ENCODE measurements at places on chromosomes 4 and X.

GRCh38 chr4:113447769-113448168 is 313.8 kb downstream of the CAMK2D start:
- no peak for DNase-seq

GRCh38 chr4:168293386-168293975 is 25.1 kb downstream of the DDX60 start:
- DNase-seq, result no peak

GRCh38 chrX:14013054-14013453 is 16.6 kb downstream of the GEMIN8 start:
- no peak for DNase-seq

- no peak for DNase-seq
These were observed 111.8 kb downstream of the ZNF518B start for GRCh38 chr4:10345381-10345784.

GRCh38 chr4:13509442-13509841 is 25.3 kb upstream of the RAB28 start:
- no peak for DNase-seq

- no peak for DNase-seq
These were observed 479.2 kb downstream of the GBA3 start for GRCh38 chr4:23171976-23172375.

GRCh38 chr4:163493643-163494359 is 689 bp upstream of the TMA16 start:
- no peak for DNase-seq

- DNase-seq, result no peak
These were observed 213.5 kb upstream of the GIMD1 start for GRCh38 chr4:106582103-106582502.

GRCh38 chrX:153667956-153668396 is 5.6 kb downstream of the PNCK start:
- DNase-seq, result peak; percentile 61

DNA sequence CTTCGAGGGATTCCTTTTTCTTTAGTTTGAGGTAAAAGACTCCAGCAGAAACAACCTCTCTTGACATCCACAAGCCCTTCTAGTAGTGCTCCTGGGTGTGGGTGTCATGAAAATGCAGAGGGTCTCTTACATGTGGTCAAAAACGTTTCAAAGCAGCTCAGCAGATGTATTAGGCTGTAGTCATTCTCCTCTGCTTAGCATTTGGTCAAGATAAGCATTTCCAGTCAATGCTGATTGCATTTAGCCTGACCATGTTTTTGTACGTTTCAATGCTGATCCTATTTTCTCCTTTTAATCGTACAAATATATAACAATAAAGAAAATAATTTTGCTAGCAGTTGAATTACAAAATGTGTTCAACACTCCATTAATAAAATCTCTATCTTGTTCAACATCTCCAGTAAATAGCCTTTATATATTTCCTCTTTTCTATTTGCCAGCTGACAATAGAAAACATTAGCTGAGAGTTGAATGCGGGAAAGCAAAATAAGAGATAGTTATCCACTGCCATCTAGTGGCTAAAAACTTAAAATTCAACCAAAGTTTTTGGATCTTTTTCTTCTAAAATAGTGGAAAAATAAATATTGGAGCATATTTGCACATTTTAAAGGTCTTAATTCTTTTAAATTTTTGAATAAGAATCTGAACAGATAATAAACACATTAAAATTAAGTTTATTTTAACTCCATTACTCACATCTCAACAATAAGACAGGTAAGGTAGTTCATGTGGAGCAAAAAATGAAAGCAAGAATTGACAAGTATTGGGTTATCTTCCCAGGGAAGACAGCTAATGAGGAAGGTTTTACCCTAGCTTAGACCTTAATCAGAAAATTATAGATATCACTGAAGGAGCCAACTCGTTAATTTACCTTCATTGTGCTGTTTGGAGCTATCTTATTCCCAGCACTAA is 15.2 kb upstream of the PACRGL start:
- DNase-seq, result no peak

GRCh38 chr4:76677571-76678326 is 220.2 kb downstream of the SOWAHB start:
- DNase-seq, result no peak

GRCh38 chr4:53307819-53308780 is 57.8 kb downstream of the SCFD2 start:
- DNase-seq, result no peak

DNA sequence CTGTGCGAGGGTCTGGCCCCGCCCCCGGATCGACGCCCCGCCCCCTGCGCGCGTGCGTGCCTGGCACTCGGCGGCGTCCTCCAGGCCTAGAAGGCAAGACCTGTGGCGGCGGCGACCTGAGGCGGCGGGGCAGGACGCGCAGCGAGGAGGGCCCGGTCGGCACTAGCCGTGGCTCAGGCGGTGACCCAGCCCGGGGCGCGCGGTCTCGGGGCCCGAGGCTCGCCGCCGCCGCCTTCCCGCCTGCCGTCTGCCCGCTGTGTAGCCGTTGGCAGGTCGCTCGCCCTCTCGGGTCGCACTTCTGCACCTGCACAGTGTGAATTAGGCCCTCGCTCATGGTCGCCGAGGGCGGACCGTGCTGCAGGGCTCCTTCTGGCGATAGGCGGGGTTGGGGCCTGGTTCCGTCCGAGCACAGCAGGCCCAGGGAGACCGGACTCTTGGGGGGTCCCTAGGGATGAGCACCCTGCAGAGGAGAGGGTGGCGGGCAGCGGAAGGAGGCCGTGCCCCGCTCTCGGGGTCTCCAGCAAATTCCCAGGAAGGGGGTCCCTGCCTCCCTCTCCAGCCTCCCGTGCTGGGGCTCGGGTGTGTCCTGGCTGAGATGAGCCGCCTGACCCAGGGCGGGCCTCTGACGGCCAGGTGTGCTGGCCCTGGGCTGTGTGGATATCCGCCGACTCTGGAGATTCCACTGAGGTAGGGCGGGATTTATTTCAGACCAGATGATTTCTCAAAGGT is 557 bp upstream of the FAM53A start:
- DNase-seq, result no peak

- no peak for DNase-seq
These were observed 2352.3 kb downstream of the PCDH7 start for GRCh38 chr4:33072298-33073089.

DNA sequence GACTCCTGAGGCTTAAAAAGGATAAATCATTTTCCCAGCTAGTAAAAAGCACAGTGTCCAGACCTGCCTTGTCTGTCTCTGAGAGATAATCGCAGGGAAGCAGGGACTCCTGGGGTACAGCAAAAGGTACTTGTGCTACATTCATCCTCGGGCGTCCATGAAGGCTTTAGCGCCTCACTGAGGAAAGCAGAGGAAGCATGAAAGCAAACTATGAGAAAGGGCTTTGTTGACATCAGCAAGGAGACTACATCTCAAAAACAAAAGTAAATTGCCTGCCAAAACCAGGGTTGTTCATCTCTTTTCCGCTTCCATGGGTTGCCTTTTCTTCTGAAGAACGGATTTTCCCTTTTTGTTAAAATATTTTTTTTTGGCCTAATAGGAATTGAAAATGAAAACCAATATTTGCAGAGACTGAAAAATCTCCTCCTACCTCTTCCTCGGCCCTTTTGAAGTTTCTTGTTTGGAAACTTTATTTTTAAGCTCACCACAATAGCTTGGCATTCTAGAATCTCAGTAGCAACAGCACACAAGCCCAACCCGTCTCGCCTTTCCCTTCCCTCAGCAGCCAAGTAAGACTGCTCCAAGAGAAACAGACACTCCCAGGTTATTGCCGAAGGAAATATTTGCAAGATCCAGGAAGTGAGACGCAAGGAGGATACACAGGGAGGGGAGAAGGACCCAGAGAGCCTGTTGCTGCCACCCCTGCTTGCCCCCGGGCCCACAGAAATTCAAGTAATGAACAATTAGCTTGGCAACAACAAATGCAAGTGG is 148.3 kb upstream of the DGKK start:
- no peak for DNase-seq

- DNase-seq, result no peak
These were observed 557.2 kb upstream of the BOD1L1 start for GRCh38 chr4:14184767-14185166.

- DNase-seq, result no peak
These were observed 354.9 kb downstream of the GPAT3 start for GRCh38 chr4:83890816-83891215.

DNA sequence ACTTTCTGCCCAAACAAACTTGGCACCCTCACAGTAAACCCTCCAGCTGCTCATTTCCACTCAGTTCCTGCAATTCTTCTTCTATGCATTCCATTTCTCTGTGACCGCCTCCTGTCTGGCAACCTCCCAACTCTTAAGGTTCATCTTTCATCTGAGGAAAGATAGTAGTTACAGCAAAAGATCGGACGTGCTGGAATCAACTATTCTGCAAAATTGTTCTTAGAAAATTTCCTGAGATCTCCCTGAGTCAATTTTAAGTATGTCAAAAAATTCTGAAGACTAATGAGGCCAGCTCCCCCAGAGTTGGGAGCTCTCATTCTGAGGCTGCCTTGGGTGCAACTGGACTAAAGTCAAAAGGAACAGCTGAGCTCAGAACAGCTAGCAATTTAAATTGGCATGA is 1026.0 kb downstream of the ADGRL3 start:
- DNase-seq, result no peak

- DNase-seq, result no peak
These were observed 15.1 kb downstream of the MCUB start for GRCh38 chr4:109574931-109575804.

DNA sequence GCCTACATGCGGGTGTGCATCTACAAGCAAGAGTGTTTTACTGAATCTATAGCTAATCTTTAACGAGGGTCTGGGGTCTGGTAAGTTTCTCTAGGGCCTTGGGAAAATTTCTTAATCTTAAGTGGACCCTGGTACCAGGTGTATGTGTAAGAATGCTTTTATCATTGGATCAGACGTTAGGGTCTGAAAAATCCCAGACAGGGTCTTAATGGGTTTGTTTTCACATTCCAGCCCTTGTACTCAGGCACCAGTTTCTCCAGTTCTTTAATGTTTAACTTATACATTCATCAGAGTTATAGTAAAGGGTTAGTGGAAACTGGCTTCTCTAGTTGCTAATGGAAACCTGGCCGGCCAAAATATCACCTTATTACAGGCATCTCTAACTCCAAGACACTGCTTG is 11.6 kb downstream of the MAGEB16 start:
- DNase-seq, result no peak

GRCh38 chr4:151801547-151802516 is 41.0 kb upstream of the GATB start:
- DNase-seq, result no peak

DNA sequence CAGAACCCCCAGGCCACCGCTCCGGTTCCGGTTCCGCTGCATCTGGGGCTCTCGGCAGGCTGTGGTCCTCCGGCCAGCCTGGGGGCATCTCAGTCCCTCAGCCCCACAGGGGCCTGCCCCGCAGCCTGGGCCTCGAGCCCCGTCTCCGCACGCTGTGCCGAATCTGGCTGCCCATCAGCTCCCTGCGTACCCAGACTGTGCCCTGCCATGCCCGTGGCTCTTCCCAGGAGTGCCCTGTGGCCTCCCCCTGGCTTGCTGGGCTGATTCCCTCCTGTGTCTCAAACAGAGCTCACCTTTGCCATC is 830 bp upstream of the MSANTD1 start:
- no peak for DNase-seq

DNA sequence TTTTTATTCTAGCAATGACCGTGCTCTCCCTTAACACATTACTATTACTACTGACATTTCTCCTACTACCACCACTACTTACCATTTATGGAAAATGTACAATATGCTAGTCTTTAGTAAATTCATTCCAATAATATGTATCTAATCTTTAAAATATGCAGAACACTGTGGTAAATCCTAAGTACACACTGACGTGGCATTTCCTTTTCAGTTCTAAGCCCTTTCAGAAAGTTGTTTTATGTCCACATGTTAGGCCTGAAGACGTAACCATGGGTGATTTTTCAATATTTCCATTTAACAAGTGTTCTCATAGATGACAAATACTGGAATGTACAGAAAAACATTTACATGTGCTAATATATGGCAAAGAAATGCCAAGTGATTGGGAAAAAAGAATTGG is 268.6 kb upstream of the SLIT2 start:
- DNase-seq, result no peak

DNA sequence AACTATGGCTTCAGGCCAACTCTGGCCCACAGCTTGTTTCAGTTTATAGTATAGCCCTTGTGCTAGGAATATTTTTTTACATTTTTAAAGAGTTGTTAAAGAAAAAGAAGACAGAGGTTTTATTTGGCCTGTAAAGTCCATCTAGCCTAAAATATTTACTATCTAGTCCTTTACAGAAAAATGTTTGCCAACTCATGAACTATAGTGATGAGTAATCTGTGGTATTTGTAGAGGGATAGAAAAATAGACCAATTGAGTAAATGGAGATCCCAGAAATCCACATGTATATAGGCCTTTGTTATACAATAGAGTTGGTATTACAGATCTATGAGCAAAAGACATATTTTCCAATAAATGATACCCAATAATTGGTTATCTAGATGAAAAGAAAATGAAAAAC is 288.7 kb downstream of the PRDM5 start:
- no peak for DNase-seq

DNA sequence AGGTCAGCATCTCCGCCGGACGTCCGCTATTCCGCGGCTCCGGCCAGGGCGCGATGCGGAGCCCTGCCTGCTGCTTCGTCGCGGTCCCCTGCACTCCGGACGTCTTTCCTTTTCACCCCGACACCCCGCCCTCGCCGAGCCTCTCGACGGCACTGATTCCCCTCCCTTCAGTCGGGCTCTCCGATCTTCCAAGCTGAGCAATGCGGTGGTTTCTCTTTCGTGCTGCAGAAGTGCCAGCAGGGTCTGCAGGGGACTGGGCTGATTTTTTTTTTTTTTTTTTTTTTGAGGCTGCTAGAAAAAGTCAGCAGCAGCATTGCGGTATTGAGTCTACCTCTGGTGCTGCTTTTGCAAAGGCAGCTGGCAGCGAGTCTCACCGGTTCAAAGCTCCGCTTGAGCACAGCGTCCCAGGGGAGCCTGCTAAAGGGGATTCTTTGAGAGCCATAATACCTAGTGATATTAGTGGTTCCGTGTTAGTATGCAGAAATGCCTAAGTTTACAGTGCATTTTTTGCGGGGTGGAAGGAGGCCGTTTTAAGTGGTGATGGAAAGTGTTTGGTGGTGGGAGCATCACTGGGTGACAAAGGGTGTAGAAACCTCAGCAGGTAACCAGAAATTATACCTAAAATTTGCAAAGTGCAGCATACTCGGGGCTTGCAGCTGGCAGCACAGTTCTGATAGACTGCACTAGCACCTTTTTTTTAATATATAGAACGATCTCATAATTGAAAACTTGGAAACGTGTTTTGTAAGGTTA is 969 bp downstream of the STIM2 start:
- DNase-seq, result peak; percentile 5

- no peak for DNase-seq
These were observed 101.3 kb downstream of the LIMCH1 start for GRCh38 chr4:41639291-41639690.

GRCh38 chr4:85929961-85930665 is 429.7 kb downstream of the MAPK10 start:
- no peak for DNase-seq

DNA sequence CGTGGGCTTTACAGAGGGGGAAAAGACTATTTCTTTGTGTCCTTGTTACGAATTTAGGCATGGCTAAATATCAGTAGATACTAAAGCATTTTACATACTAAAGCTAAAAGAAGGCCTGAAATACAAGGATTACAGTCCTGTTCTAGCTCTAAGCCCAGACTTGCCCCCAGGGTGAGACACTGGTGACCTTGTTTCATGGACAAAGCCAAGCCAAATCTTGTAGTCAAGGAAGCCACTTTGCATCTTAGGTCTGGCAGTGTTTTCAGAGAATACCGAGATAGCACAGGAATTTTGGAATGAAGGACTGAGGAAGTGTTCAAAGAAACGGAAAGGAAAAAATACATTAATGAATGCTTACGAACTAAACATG is 733 bp upstream of the G3BP2 start:
- no peak for DNase-seq

GRCh38 chr4:30716158-30716557 is 4.0 kb upstream of the PCDH7 start:
- DNase-seq, result no peak

- no peak for DNase-seq
These were observed 32.0 kb downstream of the DCTD start for GRCh38 chr4:182885022-182885737.

Data from NCI-H1930 (cell line).